ENCODE measurements at places on chromosomes 2 and 18. TPM values are rescaled to one million over a fixed set of nuclear protein-coding genes. Genes with fewer than 3 reads are reported as not detected.

- DNase-seq = no peak
Measured at GRCh38 chr2:180621941-180622918, 358.2 kb upstream of the UBE2E3 start.

DNA sequence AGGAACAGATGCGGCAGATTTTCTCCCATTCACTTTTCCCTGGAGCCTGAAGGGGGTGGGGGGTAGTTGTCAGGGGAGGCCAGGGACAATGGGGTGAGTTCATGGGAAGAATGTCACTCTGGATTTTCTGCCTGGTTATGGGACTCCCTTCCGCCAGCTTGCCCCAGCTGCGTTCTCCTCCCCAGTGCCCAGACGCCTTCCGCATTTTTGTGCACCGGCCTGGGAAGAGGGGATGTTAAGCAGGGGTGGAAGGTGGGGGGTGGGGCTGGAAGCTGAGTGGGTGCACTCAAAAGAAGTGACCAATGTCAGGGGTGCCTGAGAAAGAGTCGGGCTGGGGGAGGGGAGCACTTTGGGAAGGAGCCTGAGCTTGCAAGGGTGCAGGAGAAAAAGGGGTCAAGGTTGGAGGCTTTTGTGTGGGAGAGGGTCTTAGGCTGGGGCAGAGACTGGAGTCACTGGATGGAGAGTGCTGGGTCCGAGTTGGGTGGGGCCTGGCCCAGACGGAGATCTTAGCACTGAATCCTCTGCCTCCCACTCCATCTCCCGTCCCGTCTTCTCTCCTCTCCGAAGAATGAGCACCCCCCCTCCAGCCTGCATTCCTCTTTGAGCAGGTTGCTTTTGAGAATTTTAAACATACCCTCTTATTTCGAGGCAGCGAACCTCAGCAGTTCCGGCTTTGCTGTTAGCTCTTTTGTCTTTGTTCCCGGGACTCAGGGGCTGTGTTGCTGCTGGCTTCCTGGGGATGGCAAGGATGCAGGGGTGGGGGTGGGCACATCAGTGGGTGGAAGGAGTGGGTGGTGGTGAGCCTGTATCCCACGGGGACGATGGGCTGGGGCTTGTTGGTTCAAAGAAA, 2.7 kb downstream of the IGFBP2 start:
- no peak for DNase-seq

- DNase-seq = no peak
Measured at GRCh38 chr2:138105358-138105757, 141.1 kb downstream of the HNMT start.

Gene MRPS5
- 69.4 TPM for total RNA-seq

Data from cardiac septum (tissue), 1 donor.